Activated T-helper 2 cell treated with anti-CD3 and anti-CD28 coated beads, Interferon-gamma antibody, Interleukin-2, Interleukin-4, amounts not matched to agents 10 μg/mL and 5 μg/mL and 100 μg/mL, durations not matched to agents 14 hours and 24 hours and 36 hours (primary cell): ENCODE measurements at places on chromosomes 7 and 10. TPM values are rescaled to one million over a fixed set of nuclear protein-coding genes. Genes with fewer than 3 reads are reported as not detected.

DNA sequence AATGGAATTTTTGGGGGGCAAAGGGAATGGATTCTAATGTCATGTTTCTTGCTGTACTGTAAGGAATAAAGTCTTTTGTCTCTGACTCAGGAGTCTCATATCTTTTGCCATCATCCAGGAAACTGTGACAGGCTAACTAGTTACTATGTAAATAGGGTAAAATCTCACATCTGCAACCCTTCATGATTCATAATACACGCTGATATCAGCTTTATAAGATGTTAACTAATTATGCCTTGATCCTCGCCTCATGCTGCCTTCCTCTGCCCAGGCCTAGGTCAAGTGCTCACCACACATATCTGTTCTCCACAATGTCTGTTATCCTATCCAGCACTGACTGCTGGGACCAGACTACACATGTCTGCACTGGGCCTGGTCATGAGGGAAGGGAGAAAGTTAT lies 81.3 kb upstream of the CXCL12 start:
- no peak for DNase-seq

DNA sequence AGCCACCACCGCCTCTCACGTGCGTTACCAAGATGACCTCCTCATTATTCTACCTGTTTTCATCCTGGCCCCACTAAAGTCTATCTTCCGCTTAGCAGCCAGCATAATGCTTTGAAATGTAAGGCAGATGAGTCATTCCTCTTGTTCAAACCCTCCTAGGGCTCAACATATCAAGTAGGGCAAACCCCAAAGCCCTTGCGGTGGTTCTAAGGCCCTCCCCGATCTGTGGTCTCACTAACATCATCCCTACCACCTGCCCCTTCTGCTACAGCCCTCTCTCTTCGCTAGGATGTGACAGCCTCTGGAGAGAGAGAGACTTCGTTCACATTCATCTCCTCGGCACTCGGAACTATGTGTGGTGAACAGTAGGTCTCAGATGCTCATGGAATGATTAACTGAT lies 94.8 kb downstream of the SVIL start:
- DNase-seq: no peak

The AKR1C8 gene
- not detected in 2 replicates for total RNA-seq

GRCh38 chr10:45442662-45443061 lies 68.6 kb downstream of the ALOX5 start:
- DNase-seq: no peak

DNA sequence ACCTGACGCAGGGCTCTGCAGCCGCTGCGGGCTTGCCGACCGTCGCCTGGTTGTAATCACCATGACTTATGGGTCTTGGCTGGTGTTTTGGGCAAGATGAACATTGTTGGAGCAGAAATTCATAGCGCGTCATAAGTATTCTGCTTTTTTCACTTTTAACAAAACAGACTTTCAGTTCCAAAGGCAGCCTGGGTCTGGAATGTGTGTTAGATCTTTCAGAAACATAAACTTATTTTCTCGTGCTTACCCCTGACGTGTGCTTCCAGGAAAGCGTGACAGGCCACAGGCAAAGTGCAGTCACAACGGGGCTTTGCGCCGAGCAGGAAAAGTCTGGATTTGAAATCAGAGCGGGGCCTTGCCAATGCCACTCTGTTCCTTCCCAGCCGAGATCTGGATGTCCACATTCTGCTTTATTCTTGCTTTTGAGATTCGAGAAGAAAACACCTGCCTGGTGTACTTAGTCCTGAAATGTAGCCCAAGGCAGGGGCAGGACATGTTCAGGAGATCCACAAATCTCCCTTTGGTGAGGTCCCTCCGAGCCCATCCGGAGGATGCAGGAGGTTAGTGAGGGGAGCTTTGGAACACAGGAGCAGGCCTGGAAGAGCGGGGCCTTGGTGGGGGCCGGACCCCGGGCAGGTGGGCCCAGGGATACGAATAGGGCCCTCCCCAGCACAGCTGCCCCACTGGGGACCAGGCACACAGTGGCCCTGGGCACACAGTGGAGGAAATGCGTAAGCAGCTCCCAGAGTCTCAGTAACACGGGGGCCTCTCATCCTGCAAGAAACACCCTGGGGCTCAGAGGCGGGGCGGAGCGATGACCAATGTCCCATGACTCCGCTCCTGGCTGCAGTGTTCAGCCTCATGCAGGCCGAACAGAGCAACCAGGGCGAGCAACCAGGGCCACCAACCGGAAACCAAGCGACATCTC lies 49.5 kb upstream of the EBF3 start:
- no peak for DNase-seq

The CABCOCO1 gene
- not detected in 2 replicates for total RNA-seq

GRCh38 chr7:1674161-1675035 lies 4.3 kb downstream of the ELFN1 start:
- no peak for DNase-seq

The FBXO24 gene
- 0.37 and 0.91 TPM in 2 replicates for total RNA-seq

DNA sequence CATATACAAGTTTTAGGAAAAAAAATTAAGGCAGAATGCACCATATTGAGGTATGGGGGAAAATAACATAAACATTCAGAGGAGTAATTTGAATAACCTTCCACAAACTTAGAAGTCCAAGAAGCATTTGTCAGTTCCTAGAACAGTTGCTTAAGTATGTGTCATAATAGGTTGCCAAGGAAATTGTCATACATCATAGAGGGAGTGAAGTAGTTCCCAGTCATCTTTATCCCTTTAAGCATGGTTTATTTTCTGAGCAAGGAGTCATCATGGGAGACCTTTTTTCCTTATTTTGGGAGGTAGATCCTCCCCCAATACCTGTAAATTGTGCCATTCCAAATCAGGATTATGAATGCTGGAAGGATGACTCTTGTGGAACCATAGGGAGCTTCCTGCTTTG lies at the start of gene SSMEM1:
SSMEM1 (plus strand) TSS at position 219 of the 400 bp plus-strand sequence; CDS start at position 270, 51 bp downstream.
- no peak for DNase-seq
